Glomerular endothelial cell (primary cell): ENCODE measurements at places on chromosomes 4 and X. TPM values are rescaled to one million over a fixed set of nuclear protein-coding genes. Genes with fewer than 3 reads are reported as not detected.

GRCh38 chr4:112633477-112634235 lies 3.1 kb downstream of the ZGRF1 start:
- DNase-seq = no peak

DNA sequence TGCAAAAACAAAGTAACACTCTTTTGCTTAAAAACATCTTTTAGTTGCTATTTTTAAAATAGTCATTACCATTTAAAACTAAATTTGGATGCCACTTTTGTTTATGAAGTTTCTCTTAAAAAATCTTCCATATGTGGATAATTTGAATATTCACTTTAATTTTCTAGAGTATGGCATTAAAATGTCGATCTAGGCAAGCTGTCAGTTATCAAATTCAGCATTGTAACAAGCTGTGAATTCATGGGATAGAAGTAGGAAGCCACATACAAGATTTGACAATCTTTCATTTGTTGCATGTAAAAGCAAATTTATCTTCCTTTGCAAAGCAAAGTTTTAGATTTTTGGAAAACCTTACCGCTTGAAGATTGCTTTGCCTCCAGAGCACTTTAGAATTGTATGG lies 191.5 kb downstream of the ARHGAP10 start:
- DNase-seq = no peak

DNA sequence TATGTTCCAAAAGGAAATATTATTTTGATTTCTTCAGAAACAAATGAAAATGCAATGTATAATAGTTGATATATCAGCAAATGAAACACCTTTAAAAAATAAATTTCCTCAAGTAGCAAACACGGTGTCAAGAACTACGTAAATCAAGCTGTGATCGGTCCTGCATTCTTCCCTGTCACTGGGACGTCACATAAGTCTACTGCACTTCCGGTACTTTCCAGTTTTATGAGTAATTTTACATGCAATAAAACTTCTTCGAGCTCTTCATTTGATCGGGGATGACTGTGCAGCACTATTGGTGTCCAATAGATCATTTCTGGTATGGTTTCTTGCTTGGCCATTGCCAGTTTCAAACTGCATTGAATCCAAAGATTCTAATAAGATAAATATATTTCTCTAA lies 114.0 kb upstream of the VEGFC start:
- DNase-seq = no peak

DNA sequence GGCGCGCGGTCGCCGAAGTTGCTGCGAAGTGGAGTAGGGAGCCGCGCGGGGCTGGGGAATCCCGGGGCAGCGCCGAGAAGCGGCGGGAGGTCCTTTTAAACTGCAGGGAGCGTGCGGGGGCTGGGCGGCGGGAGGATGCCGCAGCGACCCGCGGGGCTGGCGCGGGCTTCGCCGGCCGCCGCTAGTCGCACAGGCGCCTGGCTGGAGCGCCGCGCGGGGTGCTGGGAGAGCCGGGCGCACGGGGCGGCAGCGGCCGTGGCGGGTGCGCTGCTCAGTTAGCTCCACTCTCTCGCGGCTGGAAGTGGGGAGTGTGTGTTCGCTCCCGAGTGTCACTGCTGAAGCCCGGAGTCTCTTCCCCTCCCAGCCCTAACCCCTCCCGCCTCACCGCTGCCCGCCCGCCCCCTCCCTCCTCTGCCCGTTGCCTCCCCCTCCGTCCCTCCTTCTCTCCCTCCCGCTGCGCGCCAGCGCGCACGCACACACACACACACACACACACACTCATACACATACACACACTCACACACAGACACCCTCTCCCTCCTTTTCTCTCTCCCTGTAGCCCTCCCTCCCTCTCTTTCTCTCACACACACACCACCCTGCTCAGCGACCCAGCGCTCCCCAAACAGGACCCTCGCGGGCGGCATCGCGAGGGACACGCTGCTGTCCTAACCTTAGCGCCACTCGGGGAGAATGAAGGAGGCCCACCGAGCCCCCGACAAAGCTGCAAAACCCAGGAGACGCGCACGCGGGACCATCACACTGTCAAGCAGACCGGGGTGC lies at the start of gene NDNF:
Gene NDNF, minus strand, starts transcription at position 312 of the 780 bp plus-strand sequence. CDS start 26,698 bp downstream, outside the sequence.
- no peak for DNase-seq

Gene VEGFC
- 14.4 and 35.1 TPM in 2 replicates for total RNA-seq

Gene NPY2R
- not detected in 2 replicates for total RNA-seq
